ENCODE measurements at places on chromosomes 3 and 15. TPM values are rescaled to one million over a fixed set of nuclear protein-coding genes. Genes with fewer than 3 reads are reported as not detected.

SLC28A1 gene
- 0.04 TPM for total RNA-seq

FBXO45 gene
- total RNA-seq: 8.8 TPM

RASGRF1 gene
- total RNA-seq: 0.19 TPM

CCR1 gene
- total RNA-seq: not detected

WDR49 gene
- not detected for total RNA-seq

SHISA5 gene
- 132 TPM for total RNA-seq

ZMYND10 gene
- 1.0 TPM for total RNA-seq

ST3GAL6 gene
- total RNA-seq: 1.1 TPM

C3orf49 gene
- total RNA-seq: not detected
